ENCODE measurements at places on chromosomes 5 and 9.

- DNase-seq = no peak
Measured at GRCh38 chr9:120482424-120483186, 97.4 kb downstream of the CDK5RAP2 start.

DNA sequence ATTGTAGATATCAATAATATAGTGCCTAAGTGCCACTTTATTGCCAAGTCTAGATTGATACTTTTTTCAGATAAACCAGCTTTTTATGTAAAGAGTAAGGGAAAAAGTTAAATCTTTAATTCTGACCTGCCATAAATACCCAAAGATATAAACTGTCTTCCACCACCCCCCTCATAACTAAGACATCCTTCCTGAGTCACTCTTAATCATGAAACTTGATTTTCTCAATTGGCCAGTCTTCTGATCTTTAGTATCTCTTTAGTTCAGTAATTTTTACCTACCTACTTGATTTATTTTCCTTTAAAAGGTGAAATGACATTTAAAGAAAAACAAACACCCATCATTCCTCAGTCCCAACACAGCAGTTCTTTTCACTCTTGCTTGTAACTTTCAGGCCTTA lies 21.8 kb downstream of the C5orf22 start:
- DNase-seq = no peak

- DNase-seq = no peak
Measured at GRCh38 chr5:65663804-65664521, 39.1 kb downstream of the SHLD3 start.

GRCh38 chr5:96752341-96753016 lies 55.3 kb downstream of the ERAP1 start:
- peak; percentile 17 for DNase-seq

DNA sequence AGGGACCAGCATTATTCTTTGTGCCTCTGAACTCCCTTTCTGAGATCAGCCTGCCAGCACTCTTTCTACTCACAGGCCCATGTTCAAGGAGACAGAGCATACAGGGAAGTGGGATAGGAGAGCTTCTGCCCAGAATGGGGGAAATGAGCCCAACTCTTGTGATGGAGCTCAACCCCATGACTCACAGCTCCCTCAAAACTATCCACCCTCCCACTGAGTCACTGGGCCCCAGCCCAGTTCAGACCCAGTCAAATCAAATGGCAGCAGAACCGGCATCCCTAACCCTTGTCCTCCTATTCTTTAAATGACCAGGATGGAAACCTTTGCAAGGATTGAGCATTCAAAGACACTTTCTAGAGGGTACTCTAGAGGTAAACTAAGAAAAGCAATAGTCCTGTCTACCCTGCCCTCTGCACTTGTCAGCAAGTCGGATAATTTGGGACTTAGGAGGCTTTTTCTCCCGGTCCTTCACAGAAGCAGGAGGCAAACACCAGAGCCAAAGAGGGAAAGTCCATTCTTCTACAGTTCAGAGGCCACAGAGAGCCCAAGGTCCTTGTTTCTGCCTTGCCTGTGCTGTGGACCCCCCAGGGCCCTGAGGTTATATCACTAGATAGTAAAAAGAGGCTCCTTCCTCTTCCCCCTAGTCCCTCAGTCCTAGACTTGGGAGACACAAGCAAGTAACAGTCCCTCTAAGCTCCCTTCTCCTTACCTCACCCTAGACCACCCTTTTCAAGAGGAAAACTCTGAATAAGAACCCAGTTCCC lies 3.2 kb downstream of the ATOSB start:
- no peak for DNase-seq

DNA sequence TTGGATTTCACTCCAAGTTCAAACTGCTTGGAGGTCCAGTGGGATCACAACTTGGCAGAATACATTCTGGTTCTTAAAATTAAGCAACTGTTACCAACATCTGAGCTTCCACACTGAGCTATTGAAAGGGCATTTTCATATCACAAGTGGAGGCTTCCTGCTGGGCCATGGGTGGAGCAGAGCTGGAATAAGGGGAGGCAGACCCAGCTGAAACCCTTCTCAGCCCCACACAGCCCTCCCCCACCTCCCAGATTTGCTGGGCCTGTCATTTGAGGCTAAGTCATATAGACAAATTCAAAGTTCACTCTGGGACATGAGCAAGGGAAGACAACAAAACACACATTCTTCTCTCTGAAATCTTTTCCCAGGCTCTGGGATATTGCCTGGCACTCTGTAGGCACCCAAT lies 79.9 kb downstream of the ACTL7B start:
- no peak for DNase-seq

DNA sequence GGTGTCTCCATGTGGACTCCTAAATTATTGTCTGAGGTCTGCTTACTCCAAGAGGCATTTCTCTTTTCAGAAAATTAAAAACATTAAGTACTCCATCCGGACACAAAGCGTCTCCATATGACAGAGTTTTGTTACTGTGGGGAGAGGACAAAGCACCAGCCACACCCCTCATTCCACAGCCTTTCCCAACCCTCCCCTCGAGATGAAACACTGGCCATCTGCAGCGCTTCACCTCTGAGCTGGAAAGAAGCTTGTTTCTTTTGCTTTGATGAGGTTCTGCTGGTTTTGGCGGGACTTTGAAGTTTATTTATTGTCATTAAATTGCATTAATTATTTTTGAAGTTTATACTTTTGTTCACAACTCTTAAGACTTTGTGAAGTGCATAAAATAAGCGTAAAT lies 27.6 kb upstream of the NKD2 start:
- no peak for DNase-seq

DNA sequence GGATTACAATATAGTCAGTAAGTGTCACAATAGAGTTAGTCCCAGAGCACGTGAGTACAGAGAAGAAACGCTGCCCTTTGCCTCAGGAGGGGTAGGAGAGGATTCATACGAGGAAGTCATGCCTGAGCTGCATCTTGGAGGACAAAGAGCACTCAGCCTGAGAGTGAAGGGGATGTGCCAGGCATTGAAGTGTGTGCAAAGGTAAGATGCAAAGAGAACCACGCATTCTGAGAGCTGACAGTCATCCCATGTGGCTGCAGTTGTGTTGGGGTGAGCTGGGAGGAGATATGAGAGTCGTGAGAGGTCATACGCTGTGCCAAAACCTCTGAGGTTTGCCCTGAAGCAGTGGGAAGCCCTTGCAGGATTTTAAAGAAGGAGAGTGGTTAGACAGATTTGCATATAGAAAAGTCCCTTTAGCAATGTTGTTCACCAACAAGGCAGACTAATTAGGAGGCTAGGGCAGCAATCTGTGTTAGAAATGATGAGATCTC lies 97.5 kb downstream of the PIP5K1B start:
- DNase-seq = peak; percentile 58

DNA sequence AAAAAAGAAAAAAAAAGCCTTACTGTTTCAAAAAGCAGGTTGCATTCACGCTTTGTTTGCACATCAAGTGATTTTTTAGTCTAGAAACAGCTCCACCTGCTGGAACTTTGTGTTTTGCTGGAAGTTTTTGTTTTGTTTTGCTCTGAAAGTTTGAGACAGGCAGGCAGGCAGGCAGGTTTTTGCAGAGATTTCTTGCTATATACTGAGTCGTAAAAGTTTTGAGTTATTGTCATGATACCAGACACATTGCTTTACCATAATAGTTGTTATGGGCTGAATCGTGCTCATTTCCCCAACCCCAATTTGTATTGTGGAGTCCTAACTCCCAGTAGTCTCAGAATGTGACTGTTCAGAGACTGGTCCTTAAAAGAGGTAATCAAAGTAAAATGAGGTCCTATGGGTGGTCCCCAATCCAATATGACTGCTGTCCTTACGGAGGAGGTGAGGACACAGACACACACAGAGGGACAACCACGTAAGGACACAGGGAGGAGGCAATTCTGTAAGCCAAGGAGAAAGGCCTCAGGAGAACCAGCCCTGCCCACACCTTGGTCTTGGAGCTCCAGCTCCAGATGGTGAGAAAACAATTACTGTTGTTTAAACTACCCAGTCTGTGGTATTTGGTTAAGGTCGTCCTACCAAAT lies 20.9 kb downstream of the OR2Y1 start:
- DNase-seq = no peak

GRCh38 chr5:335740-336038 lies 14.2 kb downstream of the AHRR start:
- no peak for DNase-seq

DNA sequence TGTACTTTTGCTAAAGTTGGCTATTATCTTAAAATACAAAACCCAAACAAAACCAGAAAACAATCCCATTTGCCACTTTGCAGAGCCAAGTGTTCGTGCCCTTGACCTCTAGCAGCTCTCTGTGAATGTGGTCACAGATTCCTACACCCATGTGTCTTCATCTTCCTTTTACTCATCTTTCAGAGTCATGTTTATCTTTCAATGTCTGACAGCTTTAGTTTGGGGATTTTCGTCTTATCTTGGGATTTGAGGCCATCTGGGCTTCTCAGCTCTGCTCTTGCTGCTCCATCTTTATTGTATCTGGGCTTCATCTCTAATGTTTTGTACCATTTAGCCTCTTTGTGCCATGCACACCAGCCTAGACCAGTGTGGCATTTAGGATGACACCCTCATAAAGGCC lies 81.0 kb downstream of the DAPK1 start:
- no peak for DNase-seq

- no peak for DNase-seq
Measured at GRCh38 chr9:130332384-130332926, 66.9 kb downstream of the HMCN2 start.

DNA sequence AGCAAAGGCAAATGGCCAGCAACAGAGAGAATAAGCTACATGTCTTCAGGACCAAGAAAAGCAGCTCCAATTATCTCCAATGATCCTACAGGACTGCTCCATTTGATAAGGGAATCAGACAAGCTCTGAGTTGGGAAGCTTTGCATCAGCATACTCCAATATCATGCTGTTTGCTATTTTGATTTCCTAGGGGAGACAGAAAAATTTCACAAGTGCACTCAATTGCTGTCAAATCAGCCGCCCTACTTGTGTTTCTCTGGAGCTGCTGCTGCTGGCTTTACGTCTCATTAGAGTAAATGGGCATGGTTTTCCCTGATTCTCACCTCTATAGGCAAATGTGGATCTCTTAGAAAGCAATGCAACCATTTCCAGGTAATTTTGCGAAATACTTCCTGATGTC lies 201.7 kb downstream of the PRELID2 start:
- no peak for DNase-seq

DNA sequence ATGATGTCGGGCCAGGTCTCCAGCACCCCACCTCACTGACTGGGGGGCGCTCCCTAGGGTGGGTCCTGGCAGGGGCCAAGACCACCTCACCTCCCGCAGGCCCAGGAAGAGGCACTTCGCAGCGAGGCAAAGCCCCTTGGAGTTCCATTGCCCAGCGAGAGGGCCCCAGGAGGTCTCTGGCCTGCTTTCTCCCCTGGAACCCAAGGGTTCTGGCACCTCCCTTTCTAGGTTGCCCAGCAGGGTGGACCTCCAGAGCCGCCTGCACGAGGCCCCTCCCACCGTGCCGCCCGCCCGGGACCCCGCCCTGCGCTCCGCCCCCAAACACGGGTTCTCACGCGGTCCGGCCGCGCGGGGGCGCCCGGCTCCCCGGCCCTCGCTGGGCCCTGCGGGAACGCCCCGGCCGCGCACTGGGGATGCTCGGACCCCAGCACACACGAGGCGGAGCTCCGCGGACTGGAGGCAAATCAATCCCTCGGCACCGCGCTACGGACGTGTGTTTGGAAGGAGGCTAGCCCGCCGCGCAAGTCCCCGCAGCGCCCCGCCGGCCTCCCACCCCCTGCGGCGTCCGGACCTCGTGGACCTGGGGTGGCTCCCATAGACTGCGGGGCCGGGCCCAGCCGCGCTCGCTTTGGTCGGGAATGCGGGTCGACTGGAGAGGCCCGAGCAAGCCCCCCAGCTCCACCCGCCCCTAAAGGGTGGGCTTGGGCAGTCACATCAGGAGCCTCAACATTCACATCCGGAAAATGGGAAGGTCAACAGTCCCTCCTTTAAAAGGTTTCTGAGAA lies 99.5 kb upstream of the LMX1B start:
- peak; percentile 51 for DNase-seq

- no peak for DNase-seq
Measured at GRCh38 chr5:94744906-94745305, 126.4 kb downstream of the SLF1 start.

DNA sequence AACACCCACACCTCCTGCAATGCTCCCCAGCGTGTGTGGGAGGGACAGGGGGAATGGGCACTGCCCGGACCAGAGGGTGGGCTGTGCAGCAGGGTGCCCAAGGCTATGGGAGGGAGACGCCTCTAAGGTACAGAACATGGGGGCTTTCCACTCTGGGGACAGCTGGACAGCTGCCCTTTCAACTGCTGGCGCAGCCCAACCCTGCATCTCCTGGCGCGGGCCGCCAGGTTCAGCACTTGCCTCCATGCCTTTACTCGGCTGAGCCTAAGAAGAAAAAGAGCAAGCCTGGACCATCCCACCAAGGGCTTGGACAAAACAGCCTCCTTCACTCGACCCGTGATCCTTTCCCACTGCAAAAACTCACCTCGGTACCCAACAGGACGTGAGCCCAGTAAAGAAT lies 15.0 kb downstream of the AK8 start:
- DNase-seq = no peak

DNA sequence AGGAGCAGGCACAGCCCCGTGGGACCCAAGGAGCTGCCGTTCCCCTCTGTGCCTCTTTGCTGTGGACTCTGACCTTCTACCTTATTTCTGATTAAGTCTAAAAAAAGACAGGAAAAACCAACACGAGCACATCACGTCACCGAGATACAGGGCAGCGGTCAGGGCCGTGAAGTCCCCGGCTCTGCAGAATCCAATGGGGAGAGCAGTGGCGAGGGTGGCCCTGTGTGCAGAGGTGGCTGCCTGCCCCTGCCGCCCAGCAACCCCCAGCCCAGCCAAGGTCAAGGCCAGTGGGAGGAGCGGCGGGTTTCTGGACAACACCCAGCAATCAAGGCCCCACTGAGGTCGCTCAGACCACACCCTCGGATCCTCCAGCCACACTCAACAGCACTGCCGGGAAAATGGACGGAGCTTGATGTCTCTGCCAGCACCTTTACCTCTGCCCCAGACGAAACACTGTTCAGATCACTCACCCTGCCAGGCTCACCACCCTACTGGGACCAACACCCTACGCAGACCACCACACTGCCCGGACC lies 32.7 kb upstream of the SLC9A3 start:
- DNase-seq = no peak

GRCh38 chr9:122122903-122123632 lies 30.0 kb upstream of the TTLL11 start:
- peak; percentile 70 for DNase-seq

DNA sequence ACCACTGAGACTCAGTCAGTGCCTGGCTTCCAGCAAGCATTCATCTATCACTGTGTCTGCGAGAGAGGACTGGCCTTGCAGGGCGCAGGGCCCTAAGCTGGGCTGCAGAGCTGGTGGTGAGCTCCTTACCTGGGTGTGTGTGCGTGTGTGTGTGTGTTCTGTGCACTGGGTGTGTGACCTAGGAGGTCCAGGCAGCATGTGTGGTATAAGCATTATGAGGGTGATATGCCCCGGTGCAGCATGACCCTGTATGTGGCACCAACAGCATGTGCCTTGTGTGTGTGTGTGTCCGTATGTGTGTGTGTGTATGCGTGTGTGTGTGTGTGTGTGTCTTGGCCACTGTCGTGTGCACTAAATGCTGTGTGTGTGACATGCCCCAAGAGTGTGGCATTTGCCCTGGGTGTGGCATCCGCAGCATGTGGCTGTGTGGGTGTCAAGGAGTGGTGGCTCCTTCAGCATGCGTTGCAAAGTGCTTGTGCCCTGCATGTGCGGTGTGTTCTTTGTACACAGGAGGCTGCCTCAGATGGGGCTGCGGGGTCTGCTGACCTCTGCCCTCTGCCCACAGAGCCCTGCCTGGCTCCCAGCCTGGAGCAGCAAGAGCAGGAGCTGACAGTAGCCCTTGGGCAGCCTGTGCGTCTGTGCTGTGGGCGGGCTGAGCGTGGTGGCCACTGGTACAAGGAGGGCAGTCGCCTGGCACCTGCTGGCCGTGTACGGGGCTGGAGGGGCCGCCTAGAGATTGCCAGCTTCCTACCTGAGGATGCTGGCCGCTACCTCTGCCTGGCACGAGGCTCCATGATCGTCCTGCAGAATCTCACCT lies 3.3 kb downstream of the FGFR4 start:
- DNase-seq = no peak
